Stimulated activated CD8-positive, alpha-beta memory T cell treated with anti-CD3 and anti-CD28 coated beads, Interleukin-7, amount 100 ng/mL, for 24 hours (primary cell): ENCODE measurements at places on chromosomes 3 and 15.

DNA sequence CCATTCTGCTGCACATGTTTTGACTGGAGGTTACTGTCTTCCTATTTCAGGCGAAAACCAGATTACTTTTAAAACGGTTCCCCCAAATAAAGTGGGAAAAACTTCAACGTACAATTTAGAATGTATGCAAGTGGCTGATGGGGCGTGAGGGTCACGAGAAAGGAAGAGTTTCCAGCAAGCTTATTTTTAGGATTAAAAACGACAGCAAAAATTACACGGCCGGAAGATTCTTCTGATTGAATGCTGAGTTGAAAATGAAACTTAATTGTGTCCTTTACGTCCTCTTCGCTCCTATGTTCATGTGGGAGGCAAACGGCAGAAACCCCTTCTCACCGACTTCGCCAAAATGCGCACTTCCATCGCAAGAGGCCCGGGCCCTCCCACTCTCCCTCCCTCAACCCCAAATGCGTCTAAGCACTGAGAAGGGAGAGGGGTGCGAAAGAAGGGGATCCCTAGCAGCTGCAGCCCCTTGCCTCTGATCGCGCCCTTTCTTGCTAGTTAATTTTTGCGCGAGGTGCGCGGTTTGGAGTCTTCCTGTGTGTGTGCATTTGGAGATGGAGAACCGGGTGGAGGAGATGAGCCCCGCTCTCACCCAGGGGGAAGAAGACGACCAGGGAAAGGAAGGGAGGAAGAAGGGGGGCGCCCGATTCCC, 656 bp downstream of the CD47 start:
- no peak for DNase-seq

DNA sequence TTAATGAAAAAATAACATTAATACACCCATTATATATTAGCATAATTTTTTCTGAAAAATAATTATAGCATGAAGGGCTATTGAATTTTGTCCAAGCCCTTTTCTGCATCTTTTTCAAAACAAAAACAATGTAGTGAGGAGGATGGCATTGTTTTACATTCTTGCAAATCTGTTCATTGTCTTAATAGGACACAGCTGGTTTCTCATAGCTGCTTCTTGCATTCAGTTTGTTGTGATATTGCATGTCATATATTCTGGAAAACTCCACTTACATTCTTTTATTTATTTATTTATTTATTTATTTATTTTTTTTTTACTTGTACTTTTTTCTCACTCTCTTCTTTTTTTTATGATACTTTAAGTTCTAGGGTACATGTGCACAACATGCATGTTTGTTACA, 107.4 kb downstream of the NR1D2 start:
- DNase-seq, result no peak

- no peak for DNase-seq
These were observed 255.3 kb upstream of the LRTM1 start for GRCh38 chr3:55183201-55183600.

GRCh38 chr15:33114374-33114717, 80.2 kb downstream of the FMN1 start:
- no peak for DNase-seq

DNA sequence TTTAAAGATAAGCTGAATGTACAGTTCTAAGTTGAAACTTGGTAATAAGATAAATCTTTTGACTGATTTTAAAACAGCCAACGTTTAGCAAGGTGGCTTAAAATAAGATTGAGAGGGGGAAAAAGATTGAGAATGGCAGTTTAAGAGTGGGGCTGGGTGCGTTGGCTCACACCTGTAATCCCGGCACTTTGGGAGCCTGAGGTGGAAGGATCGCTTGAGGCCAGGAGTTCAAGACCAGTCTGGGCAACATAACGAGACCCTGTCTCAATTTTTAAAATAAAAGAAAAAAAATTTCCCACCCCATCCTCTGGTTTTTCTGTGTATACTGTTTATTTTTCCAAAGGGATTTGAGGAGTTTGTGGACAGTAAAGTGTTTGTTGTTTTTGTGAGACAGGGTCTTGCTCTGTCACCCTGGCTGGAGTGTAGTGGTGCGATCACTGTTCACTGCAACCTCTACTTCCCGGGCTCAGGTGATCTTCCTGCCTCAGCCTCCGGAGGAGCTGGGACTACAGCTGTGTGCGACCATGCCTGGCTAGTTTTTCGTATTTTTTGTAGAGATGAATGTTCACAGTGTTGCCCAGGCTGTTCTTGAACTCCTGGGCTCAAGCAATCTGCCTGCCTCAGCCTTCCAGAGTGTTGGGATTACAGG, 3.0 kb downstream of the MAPK6 start:
- no peak for DNase-seq

DNA sequence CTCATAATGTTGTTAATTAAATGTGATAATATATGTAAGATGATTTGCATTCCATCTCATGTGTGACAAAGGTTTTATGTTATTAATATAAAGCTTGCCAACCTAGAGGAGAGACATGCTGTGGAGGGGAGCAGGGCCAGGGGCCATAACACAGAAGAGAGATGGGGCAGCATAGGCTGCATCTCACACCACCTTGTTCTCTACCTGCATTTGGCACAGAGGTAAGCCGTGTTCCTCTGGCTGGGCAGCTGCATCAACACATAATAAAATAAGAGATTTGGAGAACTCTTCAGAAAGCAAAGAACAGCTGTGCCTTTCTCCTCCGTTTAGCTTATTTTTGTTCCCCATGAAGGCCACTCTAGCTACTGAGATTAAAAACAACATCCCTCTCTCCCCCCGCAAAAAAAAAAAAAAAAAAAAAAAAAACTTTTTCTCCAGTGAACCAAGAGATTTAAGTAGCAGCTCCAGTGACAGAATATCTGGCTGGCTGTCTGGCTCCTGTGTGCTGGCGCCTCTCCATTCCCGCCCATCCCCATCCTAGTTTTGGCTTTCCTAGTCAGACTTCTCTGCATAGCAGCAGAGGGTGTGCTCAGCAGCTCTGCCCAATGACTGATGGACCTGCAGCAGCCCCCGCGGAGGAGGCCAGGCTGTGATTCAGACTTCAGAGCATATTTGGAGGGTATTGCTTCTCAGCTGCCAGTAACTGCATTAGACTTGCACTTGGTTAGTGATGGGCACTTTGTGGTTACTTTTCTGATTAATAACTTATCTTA, 52.2 kb upstream of the STXBP5L start:
- DNase-seq, result no peak

- DNase-seq, result no peak
These were observed 297.5 kb upstream of the STT3B start for GRCh38 chr3:31235062-31235700.

DNA sequence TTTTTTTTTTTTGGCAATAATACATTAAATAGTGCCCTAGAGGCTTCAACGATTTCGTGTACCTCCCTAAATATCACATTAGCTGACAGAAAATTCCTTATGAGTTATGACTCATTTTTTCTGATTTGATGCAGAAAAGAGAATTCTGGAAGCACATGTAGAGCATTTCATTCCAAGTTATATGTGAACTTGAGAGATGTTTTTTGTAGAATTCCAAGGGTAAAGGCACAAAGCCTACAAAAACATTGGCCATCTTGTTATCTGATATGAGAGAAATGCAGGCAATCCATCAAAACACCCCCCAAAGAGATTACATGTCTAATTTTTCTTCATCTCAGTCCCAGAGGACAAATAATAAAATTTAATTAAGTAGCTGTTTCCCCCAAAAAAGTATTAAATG, 6.7 kb upstream of the PFN2 start:
- no peak for DNase-seq

GRCh38 chr15:90686435-90687218, 30.5 kb upstream of the BLM start:
- DNase-seq, result no peak

DNA sequence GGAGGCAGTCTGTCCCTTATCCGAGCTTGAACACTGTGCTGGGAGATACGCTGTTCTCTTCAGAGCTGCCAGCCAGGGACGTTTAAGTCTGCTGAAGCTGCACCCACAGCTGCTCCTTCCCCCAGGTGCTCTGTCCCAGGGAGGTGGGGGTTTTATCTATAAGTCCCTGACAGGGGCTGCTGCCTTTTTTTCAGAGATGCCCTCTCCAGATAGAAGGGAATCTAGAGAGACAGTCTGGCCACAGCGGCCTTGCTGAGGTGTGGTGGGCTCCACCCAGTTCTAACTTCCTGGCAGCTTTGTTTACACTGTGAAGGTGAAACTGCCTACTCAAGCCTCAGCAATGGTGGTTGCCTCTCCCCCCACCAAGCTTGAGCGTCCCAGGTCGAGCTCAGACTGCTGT, 319.9 kb upstream of the GRM7 start:
- no peak for DNase-seq

DNA sequence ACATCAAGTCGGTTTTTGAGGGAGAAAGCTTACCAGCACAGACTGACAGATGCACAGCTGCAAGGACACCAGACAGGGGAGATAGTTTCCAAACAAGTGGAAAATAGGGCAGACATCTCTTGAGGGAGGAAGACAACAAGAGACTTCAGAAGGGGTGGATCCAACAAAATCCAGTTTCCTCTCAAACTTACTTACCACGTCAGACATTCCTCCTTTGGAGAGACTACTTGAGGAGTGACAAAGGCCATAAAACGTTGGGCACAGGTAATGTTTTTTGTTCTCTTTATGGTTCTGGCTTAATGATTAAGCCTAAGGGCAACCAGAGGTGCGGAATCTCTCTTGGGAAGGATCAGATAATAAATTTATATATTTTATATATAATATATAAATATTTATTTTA, 76.1 kb downstream of the CD200 start:
- DNase-seq, result no peak

DNA sequence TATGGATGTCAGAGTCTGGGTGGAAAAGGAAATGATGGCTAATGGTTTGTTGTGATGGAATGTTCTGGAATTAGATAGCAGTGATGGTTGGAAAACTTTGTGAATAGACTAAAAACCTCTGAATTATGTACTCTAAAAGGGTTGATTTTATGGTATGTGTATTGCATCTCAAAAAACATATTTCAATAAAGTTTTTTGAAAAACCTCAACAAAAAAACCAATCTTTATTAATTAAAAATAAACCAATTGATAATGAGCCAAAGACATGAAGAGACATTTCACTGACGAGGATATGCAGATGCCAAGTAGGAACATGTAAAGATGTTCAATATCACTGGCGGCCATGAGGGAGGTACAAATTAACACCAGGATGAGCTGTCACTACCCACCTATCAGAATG, 70.0 kb upstream of the STIMATE start:
- no peak for DNase-seq

DNA sequence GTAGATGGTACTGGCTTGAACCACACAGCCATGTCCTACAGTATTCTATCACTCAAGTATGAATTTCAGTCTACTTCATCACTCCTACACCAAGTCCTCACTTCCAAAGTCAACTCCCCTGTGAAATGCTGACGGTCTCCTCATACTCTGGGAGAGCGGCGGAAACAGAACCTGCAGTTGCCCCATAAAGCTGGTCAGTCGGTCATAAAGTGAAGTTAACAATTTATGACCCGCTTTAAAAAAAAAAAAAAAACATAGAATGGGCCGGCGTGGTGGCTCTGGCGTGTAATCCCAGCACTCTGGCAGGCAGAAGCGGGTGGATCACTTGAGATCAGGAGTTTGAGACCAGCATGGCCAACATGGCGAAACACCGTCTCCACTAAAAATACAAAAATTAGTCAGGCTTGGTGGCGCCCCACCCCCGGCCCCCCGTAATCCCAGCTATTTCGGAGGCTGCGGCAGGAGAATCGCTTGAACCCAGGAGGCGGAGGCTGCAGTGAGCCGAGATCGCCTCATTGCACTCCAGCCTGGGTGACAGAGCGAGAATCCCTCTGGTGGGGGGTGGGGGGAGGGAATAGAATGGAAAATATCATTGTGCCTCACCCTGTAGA, 2.1 kb downstream of the TRANK1 start:
- DNase-seq, result no peak

- DNase-seq, result no peak
These were observed 3.5 kb downstream of the CSK start for GRCh38 chr15:74785194-74786032.

- DNase-seq, result no peak
These were observed 200.6 kb downstream of the CADM2 start for GRCh38 chr3:85159376-85159775.
